CD4-positive, alpha-beta T cell treated with Interleukin-1 beta for 1 hour (primary cell): ENCODE measurements at places on chromosomes 16 and 17.

DNA sequence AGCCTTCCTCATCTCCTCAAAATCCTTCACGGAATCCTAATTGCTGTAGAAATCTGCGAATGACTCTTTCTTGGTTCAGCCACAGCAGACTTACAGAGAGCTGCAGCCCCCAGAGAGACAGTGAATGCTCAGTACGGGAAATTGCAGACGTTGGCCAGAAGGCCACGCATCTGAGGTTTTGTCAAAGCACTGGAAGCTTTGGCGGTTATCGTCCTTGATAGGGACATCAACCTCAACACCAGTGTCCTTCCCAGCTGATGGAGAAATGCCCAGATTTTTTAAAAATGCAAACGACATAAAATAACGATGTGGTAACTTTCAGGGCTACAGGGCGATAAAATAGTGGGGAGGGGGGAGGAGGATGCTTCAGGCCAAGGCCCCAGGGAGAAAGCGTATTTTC lies 166.6 kb upstream of the CIBAR2 start:
- no peak for DNase-seq

GRCh38 chr17:3798273-3799180 lies 2.5 kb downstream of the ITGAE start:
- no peak for DNase-seq

- no peak for DNase-seq
These were observed 13.3 kb downstream of the CAVIN1 start for GRCh38 chr17:42409523-42410318.

DNA sequence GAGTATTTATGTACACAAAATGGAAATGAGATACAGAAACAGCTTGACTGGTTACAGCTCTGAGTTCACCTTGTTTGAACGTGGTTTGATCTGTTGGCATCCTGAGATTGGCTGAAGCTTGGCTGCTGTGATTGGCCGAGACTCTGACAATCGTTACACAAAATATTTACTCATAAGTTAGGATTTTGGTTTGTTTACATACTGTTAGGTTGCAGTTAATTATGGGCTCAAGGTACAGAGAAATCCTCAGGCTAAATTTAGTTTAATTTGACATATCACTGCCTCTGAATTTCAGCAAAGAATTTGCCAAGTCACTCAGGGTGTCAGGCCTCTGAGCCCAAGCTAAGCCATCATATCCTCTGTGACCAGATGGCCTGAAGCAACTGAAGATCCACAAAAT lies 227.3 kb downstream of the COPRS start:
- no peak for DNase-seq

DNA sequence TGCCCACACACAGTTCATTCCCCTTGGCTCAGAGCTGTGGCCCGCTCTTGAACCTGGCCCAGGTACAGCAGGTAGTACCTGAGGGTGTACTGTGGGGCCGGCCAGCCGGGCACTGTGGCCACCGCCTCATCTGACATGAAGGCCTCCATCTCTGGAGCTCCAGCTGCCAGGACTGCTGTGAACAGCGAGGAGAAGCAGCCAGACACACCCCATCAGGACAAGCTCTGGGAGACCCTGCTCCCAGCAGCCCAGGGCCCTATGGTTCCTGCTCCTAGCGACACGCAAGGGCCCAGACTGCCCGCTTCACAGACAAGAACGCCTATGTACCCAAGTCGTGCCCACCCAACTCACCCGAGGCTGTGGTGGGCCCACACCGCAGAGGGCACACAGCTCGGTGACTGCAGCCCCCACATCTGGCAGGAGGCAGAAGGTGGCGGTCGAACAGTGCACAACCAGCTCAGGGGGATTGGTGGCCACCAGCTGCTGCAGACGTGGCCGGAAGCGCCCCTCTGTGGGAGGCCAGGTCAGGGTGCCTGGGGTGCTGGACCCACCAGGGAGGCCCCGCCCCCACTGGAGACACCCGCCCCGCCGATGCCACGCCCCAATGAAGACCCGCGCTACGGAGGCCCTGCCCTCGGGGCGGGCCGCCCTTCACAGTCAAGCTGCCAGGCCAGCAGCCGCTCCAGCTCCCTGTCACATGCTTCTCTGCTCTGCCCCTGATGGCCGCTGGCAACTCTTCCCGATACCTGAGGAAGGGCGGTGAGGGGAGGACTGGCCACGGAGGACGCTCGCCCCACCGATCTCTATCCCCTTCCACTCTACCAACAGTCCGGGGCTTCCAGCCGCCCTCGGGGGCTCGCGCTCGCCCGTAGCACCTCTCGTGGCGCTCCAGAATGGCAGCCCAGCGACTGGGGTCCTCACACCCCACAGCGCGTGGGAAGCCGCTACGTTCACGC lies 1.1 kb upstream of the STUB1 start:
- peak; percentile 58 for DNase-seq

DNA sequence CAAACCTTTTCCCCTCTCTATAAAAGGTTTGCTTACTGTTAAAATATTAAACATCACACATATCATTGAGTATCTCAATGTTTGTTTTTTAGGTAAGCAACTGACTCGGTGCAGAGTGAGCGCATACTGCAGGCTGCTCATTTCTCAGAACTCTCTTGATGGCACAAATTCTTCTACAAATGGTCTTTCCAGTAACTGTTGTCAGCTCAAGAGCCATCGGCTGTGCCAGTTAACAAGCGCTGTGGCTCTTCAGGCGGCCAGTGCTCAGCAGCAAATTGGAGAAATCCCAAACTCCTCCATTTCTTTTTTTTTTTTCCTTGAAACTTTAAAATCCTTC lies 8.6 kb downstream of the ABCA3 start:
- DNase-seq: no peak

DNA sequence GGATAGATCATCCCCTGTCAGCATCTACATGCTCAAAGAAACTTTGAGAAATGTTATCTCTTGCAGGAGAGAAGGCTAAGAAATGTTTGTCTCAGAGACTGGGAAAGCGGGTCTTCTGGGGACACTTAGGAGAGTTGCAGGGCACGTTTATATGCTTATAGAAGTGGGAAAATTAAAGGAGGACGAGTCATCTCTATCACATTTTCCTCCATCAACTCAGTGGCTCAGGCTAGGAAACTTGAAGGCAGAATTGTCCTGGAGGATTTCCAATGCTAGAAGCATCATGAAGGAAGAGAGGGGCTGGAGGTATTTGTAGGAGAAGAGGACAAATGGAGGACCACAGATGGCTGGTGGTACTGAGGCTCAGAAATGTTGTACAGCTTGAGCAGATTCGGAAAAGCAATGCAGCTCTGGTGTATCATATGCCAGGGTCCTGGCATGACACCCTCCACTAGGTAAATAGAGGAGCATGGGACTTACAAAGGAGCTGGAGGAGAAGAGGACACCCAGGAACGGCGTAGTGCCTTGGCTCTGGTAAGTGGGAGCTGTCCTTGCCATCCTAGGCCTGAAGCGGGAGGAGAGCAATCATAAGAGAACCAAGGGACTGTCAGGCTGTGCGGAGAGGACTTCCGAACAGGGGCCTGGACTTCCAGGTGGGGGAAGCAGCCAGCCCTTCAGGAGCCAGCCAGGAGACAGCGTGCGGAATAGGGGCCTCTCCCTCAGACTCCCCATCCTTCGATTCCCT lies 4.5 kb upstream of the HS3ST3B1 start:
- no peak for DNase-seq

DNA sequence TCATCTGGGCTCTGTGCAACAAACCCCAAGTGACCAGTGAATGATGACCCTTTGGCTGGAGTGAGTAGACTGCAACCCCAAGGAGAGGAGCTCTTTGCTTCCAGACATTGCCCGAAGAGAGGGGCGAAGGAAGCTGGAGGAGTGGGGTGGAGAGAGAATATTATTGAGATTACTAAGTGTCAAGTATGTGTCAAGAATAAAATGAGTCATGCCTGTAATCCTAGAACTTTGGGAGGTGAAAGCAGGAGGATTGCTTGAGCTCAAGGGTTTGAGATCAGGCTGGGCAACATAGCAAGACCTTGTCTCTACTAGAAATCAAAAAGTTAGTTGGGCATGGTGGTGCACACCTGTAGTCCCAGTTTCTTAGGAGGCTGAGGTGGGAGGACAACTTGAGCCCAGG lies 142.0 kb upstream of the CCL2 start:
- DNase-seq: no peak

DNA sequence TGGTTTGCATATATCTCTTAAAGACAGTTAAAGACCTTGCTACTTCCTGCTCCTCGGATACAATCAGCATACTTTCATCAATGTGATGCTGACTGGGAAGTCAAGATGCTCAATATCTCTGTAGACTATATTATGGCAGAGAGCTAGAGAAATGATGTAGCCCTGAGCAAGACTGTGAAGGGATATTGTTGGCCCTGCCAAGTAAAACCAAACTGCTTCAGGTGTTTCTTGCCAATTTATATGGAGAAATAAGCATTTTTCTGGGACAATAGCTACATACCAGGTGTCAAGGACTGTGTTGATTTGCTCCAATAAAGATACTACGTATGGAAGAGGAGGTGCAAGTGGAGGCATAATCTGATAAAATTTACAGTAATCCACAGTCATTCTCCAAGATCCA lies 4.7 kb upstream of the EFCAB5 start:
- DNase-seq: no peak

DNA sequence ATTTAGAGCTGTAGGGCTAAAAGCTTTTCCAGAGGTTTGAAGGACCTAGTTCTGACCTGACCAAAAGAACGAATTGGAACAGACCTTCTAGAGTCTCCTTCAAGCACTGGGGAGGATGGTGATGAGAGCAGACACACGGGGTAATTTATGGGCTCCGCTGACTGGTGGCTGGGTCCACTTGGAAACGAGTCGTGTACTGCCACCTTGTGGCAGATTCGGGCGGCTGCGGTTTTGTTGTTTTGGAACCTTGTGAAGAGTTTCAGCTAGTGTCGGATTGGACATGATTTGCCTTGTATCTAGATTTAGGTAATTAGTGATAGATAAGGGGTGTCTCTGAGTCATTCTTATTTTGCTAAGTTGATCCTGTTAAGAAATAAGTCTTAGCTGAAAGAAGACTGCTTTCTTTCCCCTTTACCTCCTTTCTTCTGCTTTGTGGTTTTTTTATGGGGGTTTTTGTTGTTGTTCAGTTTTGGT lies 98.9 kb downstream of the AATF start:
- peak; percentile 79 for DNase-seq

DNA sequence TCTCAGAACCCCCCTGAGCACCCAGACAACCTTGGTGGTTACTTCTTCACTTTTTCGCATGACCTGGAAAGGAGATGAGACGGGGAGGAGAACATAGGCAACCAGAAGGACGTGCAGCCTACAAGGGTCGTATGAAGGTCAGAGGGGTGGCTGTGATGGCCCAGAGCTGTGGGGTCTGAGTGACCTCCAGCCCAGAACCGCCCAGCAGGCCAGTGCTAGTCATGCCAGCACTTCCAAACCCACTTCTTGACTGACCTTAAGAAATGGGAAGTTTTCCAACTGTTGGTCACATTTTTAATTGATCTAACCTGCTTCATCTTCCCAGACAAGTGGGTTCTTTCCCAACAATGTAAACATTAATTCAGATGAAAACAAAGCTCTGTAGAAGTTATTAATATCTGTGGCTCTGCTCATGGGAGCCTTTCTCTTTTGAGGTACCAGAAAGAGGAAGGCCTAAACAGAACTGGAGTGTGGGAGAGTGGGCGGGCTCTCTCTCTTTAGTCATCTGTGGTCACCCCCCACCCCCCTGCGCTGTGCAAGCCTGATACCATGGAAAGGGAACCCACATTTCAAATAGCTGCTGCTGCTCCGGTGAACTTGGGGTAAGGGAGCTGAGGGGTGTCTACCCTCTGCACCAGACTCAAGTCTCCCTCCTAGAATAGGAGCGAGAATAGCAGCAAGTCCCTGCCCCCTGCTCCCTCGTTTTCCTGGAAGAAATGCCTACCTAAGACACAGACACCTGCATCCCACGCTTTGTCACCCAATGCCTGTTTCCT lies 101.6 kb downstream of the RAB11FIP4 start:
- DNase-seq: peak; percentile 48

GRCh38 chr16:56352351-56353053 lies 72.8 kb downstream of the AMFR start:
- no peak for DNase-seq

GRCh38 chr17:11823862-11824261 lies 173.4 kb downstream of the ZNF18 start:
- DNase-seq: no peak

DNA sequence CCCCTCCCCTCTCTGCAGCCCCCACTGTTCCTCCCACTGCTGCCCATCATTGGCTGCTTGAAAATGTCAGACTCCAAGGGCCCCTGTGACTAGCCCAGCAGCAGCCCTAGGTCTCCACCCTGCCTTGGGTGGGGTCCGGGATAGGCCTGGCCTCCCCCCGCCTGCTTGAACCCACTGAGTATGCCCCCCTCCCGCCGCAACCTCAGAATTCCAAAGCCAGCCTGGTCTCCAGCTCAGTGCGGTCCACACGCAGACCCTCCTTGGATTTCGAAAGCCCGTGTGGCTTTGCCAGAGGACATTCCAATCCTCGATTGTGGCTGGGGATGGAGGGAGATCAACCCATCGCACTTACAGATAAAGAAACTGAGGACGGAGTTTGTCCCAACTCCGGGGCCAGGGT lies 6.4 kb downstream of the DPEP1 start:
- DNase-seq: no peak

GRCh38 chr16:56513972-56514371 lies 5.9 kb downstream of the BBS2 start:
- peak; percentile 62 for DNase-seq

GRCh38 chr17:37849617-37849972 lies 74.6 kb upstream of the TBC1D3K start:
- DNase-seq: no peak

GRCh38 chr16:10938796-10939648 lies 3.2 kb downstream of the DEXI start:
- DNase-seq: no peak

- no peak for DNase-seq
These were observed 17.7 kb upstream of the SLC38A10 start for GRCh38 chr17:81312624-81313325.

DNA sequence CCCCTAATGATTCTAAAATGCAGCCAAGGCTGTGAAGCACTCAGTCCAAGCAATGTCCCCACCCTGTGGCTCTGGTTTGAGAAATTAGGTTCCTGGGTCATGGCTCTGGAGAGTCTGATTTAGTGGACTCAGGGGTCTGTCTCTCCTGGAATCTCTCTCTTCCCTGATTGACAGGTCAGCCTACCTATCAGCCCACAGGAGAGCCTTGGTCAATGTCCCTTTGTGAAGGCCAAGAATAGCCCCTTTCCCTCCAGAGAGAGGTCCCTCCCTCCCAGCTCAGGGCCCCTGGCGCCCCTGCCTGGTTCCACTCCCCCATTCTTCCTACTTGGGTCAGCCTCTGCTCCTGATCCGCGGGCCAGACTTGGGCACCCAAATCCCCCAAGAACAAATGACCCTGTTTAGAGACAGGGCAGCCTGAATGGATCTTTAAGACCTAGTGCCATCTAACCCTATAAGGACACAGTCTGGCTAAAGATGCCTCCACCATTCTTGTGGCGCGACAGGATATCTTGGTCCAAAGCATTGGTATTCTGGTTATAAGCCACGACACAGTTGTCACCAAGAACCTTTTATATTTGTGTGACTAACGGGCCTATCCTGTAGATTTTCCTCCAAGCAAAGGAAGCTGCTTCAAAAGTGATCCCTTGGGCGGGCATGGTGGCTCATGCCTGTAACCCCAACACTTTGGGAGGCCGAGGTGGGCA lies 38.3 kb upstream of the PRSS54 start:
- no peak for DNase-seq

GRCh38 chr17:74592087-74592990 lies at the start of gene CD300LD:
Gene CD300LD, minus strand, starts transcription at chr17:74592283. Its CDS starts 81 bp downstream, at chr17:74592202.
- no peak for DNase-seq

GRCh38 chr17:3002538-3003295 lies 60.7 kb downstream of the OR1D5 start:
- peak; percentile 70 for DNase-seq
